ENCODE measurements at places on chromosomes 16 and 17. TPM values are rescaled to one million over a fixed set of nuclear protein-coding genes. Genes with fewer than 3 reads are reported as not detected.
A peak's percentile ranks its signal among the peaks of the same experiment; 100 is the strongest.

DNA sequence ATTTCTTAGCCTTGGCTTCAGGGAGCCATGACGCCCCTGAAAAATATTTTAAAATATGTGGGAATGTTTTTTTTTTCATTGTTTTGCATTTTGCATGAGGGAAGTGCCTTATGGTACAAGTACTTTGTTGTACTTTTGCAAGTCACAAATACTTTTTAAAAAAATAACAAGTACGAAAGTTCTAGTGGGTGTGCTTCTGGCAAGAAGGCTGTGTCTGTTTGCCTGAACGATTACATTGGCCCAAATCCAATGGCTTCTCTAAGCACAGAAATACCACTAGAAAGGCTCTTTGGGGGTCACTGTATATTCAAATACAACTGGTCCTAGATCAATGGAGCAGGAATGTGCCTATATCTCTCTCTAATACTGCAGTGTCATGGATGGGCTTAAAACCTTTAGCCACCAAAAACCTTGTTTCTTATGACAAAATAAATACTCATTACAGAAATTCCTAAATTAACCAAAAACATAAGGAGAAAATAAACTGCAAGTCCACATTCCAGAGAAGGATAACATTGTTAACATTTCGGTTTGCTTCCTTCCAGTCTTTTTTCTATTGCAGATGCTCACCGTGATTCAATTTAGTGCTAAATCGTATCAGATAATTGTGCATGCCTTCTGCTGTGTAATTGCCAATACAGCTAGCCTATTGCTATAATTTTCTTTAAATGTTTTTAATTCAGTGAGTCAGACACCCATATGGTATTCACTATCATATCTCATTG, 97.4 kb downstream of the VAT1L start:
- no peak for DNase-seq

- peak; percentile 53 for DNase-seq
These were observed 32.4 kb downstream of the RAB11FIP3 start for GRCh38 chr16:457732-458400.

- no peak for DNase-seq
These were observed 173.7 kb downstream of the TRIM37 start for GRCh38 chr17:58932956-58933355.

DNA sequence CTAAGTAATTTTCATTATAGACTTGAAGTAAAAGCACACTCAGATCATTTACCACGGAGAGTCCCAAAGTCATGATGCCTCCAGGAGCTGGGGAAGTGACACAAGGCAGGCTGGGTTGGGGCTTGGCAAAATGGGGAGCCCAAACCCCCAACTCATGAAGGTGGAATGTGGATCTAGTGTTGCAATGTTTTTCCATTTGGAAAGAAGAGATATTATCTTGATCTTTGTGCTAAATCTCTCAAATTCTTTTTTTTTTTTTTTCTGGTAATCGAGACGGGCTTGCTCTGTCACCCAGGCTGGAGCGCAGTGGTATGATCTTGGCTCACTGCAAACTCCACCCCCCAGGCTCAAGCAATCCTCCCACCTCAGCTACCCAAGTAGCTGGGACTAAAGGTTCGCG, 7.5 kb upstream of the KCNG4 start:
- DNase-seq, result no peak

DNA sequence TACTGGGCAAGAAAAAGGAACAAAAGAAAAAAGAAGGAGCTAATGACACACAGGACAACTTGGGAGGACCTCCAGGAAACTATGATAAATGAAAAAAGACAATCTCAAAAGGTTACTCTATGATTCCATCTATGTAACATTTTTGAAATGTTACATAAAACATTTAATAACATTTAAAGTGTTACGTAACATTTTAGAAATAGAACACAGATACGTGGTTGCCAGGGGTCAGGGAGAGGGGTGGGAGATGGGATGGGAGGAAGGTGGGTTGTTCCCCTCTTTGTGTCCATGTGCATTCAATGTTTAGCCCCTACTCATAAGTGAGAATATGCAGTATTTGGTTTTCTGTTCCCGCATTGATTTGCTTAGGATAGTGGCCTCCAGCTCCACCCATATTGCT, 116.6 kb downstream of the C16orf95 start:
- DNase-seq, result peak; percentile 35

GRCh38 chr17:82380860-82381702, 9.5 kb downstream of the UTS2R start:
- DNase-seq, result peak; percentile 94

- DNase-seq, result peak; percentile 67
These were observed 42.0 kb downstream of the MGAT5B start for GRCh38 chr17:76909971-76910760.

GRCh38 chr16:88064889-88065746, 113.9 kb downstream of the BANP start:
- DNase-seq, result no peak

- DNase-seq, result peak; percentile 92
These were observed 31.0 kb upstream of the RHOT1 start for GRCh38 chr17:32111141-32111771.

- DNase-seq, result no peak
These were observed 20.1 kb downstream of the TPSG1 start for GRCh38 chr16:1204933-1205332.

GRCh38 chr16:67391424-67392300, 1.6 kb downstream of the TPPP3 start:
- peak; percentile 80 for DNase-seq

MT1M gene
- 1.0 TPM for polyA plus RNA-seq

DNA sequence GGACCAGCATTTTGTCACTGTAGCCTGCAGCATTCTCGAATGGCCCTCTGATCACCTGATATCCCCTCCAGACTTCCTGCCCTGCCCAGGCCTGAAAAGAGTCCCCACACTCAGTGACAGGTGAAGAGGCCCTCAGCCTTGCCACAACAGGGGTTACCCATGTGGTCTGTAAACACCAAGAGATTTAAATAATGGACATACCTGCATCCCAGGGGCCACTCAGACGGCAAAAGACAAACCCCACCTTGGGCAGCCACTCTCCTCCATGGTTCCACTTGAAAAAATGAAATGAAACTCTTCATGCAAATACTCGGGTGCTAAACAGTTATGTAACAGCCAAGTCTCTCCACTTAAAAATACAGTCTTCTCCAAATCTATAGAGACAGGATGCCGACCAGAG, 22.9 kb upstream of the PECAM1 start:
- no peak for DNase-seq

RASD1 gene
- 6.5 TPM for polyA plus RNA-seq

OTOP3 gene
- polyA plus RNA-seq, result not detected

GRCh38 chr17:4899341-4900230, at the start of gene C17orf107:
C17orf107 (plus strand) TSS chr17:4899536; CDS start chr17:4899763, 227 bp downstream.
- peak; percentile 87 for DNase-seq

- no peak for DNase-seq
These were observed 4.8 kb upstream of the COG1 start for GRCh38 chr17:73188011-73188410.

TSC2 gene
- polyA plus RNA-seq, result 109 TPM

DNA sequence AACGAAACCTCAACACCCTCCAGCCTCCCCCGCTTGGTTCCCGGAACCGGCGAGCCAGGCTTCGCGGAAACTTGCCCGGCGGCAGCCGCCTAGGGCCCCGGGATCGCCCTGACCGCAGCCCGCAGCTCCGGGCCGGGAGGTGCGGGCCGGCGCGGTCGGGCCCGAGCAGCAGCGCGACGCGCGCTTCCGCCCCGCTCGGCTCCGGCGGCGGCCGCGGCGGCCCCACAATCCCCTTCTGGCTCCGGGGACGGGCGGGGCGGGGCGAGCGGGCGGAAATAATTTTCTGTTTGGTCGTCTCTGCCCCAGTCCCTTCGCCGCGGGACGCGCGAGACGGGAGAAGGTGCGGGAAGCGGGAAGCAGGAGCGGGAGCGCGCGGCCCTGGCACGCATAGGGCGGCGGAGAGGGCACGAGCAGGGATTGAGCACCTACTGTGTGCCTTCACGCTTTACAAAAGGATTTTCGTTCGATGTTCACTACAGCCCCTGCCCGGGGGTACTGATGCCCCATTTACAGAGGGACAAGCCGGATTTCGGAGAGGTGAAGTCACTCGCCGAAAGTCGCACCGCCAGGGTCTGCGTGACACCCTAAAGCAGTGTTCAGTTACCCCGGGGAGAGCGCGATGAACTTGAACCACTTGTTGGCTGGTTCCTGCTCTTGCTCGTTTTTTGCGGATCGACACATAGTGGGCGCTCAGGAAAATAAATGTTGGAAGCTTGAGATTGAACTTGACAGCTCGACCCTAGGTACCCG, 2.7 kb upstream of the MLLT6 start:
- DNase-seq, result peak; percentile 96

- no peak for DNase-seq
These were observed 10.3 kb downstream of the MYBBP1A start for GRCh38 chr17:4544951-4545216.

USB1 gene
- 16.0 TPM for polyA plus RNA-seq

PYY gene
- not detected for polyA plus RNA-seq

GRCh38 chr17:67311575-67311974, 54.8 kb downstream of the PSMD12 start:
- no peak for DNase-seq

GRCh38 chr16:2027024-2028010, 615 bp downstream of the NHERF2 start:
- peak; percentile 40 for DNase-seq

DNA sequence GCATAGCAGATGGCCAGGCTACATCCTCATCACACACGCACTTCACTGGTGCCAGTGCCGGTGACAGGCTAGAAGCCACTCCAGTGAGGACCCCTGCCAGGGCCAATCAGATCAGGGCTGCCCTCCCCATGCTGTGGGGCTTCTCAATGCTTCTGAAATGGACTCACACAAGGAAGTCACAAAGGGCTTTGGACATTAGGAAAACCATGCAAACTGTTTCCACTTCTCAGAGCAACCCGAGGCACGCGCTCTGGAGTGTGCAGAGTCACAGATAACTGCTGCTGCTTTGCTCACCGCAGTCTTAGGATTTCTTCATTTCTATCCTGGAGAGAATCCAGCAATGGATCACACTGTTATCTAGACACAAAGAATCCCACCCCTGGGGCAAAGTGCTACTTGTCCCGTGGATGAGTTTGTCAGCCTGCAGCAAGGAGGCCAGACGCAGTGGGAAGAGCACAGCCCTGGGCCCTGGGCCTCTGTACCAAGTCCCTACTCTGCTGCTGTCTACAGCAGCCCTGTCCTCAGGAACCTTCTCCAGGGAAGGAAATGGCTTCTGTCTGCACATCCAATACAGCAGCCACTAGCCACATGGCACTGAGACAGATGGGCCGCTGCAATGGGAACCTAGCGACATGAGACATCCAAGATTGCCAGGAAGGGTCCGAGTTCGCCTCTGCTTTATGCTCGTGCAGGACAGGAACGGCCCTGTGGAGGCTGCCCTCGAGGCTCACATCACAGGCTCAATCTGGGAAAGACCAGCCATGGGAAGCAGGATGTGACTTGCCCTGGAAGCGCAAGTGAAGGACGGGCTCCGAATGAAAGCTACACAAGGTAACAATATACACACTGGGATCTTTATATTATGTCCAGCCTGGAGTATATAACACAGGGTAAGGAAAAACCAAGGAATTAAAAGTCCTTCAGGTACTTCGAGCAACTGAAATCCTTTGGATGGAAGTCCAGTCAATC, 169.3 kb downstream of the ZFHX3 start:
- DNase-seq, result peak; percentile 26

GRCh38 chr17:33871720-33872540, 383.2 kb upstream of the CCL2 start:
- peak; percentile 1 for DNase-seq

DNA sequence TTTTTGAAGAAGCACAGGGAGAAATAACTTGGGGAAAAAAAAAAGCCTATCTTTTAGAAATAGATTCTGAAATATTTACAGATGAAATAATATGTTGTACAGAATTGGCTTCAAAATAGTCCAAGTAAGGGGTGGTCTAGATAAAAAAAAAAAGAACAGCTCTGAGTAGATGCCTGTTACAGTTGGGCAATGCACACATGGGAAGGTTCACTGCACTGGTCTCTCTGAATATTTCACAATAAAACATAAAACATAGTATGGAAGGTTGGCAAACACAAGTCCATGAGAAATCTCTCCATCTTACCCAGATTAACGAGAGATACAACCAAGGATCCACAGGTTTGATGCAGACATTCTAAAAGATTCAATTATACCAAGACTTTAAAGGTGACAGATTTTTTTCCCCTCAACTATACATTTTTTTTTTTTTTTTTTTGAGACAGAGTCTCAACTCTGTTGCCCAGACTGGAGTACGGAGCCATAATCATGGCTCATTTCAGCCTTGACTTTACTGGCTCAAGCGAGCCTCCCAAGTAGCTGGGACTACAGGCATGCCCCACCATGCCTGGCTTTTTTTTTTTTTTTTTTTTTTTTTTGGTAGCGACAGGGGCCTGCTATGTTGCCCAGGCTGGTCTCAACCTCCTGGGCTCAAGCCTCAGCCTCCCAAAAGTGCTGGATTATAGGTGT, 58.0 kb downstream of the KANSL1 start:
- no peak for DNase-seq

- DNase-seq, result peak; percentile 23
These were observed 26.1 kb downstream of the WNT9B start for GRCh38 chr17:46877466-46877865.

- DNase-seq, result no peak
These were observed 4.9 kb upstream of the CDH1 start for GRCh38 chr16:68732042-68732680.

DNA sequence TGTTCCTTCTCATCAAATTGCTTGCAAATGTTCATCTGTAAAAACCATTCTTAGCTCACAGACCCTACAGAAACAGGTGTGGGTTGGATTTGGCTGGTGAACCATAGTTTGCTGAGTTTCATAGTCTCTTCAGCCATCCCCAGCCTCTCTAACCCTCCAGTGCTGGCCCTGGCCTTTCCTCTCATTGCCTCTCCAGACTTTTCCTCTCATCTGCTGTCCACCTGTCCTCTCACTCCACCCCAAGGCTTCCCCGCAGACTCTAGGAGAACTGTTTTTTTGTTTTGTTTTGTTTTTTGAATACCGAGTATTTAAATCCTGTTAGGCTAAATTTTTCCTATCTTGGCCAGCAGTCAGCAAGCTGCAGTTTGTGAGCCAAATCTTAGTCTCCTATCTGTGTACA, 41.1 kb downstream of the MEOX1 start:
- DNase-seq, result peak; percentile 81

DNA sequence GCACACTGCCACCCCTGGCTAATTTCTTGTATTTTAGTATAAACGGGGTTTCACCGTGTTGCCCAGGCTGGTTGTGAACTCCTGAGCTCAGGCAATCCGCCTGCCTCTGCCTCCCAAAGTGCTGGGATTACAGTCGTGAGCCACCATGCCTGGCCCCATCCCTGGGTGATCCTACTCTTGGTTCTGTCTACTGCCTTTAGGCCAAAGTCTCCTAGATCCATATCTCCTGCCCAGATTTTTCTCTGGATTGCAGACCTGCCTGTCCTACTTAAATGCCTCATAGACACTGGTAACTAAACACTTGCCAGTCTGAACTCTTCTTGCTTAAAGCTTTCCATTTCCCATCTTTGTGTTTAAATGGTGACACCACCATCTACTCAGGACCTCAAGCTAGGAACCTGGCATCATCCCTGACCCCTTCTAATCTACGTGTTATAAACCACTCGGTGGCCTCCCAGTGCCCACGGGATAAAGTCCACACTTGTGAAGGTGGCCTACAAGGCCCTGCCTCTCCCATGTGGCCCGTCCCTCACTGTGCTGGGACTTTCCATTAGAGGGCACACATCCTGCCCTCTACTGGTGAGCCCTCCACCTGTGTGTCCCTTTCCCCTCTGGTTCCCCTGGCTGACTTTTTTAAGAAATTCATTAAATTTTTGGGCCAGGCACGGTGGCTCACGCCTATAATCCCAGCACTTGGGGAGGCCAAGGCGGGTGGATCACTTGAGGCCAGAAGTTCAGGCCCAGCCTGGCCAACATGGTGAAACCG, 51.1 kb downstream of the USP43 start:
- no peak for DNase-seq

All from muscle of leg (tissue), 16 donors.